ENCODE measurements at places on chromosomes 3 and 15.

DNA sequence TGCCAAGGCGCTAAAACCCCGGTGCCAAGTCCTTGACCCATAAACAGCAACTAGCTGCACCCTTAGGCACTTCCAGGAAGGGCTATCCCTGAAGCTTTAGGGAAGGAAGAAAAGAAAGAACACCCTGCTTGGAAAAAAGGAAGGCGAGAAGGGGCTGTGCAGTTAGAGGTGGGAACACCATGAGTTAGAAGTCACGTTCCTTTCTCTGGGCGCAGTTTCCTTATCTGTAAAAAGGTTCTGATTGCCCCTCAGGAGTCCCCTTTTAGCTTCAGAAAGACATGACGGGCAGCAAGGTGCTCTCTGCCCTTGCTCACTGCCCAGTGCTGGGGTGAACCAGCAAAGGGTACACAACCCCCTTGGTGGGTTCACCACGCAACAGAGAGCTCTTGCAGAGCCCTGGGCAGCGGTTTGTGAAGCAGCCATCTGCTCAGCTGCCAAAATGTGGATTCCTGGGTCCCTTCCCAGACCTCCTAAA, 798 bp downstream of the GCHFR start:
- DNase-seq, result no peak

- peak; percentile 15 for DNase-seq
These were observed 1.3 kb downstream of the NEDD4 start for GRCh38 chr15:55991802-55992768.

DNA sequence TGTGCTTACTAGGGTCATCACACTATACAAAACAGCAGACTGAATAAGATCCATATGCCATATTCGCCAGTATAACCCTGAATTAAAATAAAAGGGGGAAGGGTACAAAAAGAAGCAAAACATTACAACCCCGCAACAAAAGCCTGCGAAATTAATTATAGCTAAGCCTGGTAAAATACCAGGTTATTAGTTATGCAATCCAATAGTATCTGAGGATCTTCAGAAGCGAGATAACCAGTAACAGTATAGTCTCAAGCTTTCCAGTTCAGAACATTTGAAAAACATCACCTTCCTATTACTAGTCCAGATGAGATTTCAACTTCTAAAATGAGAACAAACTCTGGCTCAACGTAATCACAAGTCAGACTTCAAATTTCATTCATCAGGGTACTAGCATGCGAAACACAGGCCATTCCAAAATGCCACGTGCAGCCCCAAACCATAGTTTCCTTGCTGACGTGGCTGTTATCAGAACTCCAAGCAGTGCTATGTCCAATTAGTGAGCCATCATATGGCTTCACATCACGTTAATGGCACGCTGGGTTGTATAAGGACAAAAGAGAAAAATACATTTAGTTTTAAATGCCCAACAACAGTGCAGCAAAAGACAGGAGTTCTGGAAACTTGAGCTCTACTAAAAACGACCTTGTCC, 1.1 kb downstream of the SSR3 start:
- peak; percentile 29 for DNase-seq

- DNase-seq, result peak; percentile 55
These were observed at the start of gene CLSTN2 for GRCh38 chr3:139935016-139935865. CLSTN2 (plus strand) TSS chr3:139935185.

GRCh38 chr15:66004618-66005262, 135.4 kb downstream of the RAB11A start:
- peak; percentile 35 for DNase-seq

DNA sequence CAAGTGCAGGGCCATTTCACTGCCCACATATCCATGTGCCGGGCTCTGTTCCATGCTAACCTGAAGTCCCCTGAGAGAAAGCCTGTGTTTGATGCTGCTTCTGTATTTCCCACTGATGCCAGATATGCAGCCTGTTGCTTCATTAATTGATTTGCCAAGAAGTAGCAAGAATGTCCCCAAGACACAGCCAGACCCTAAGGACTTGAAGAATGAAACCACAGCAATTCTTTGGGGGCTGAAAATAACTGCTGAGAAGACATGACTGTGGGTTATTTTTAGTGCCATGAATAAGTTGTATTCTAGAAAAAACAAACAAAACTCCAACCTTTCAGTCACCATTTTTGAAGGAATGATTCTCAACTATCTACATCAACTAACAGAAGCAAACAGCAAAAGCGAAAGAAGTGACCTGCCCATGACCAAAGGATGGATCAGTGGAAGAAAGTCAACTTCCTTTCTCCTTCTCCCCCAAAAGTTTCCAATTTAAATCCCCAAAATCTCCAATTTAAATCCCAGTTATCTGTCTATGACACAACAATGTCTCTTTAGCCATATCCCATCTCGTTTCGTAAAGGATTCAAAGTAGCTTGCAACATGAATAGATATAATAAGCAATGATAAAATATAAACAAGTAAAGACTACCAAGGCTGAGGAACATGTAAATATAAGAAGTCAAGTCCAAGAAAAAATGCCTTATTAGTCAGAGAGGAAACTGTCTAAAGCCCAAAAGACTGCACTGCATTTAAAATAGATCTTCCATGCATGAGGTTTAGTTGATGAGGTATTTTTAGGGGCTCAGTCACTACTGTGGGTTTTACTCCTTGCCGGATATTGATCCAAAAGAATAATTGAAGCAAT, 226.8 kb downstream of the DTWD1 start:
- DNase-seq, result no peak

DNA sequence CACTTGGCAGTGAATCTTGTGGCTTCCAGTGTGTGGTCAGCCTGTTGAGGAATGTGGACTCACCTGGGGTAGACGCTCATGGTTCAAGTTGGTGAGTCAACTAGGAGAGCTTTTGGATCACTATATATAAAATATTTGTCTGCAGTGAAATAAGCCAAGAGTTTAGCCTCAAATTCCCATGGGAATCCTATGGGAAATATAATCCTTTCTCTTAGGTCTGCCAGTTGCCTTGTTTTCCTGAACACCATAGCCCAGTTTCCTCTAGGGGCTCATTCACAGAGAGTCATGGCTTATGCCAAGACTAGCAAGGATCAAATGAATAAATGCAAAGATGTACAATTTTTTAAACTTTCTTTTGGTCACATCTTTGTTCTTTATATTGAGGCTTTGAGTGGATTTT, 100.1 kb upstream of the NPHP3 start:
- DNase-seq, result no peak

DNA sequence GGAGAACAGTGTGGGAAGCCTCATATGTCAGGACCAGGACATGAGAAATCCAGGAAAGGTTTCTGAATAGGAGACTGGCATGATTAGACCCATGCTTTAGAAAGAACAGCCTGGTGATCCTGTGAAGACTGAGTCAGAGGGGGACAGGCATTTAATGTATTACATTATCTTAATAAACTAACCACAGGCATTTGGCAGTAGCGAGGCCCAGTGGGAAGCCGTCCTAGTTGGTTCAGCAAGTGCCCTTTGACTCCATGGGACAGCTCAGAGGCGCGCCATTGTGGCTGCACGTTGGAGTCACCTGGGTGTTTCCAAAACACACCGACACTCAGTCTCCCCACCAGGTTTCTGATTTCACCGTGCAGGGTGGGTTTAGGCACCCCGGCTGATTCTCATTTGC, 90.5 kb upstream of the DGKG start:
- DNase-seq, result no peak

DNA sequence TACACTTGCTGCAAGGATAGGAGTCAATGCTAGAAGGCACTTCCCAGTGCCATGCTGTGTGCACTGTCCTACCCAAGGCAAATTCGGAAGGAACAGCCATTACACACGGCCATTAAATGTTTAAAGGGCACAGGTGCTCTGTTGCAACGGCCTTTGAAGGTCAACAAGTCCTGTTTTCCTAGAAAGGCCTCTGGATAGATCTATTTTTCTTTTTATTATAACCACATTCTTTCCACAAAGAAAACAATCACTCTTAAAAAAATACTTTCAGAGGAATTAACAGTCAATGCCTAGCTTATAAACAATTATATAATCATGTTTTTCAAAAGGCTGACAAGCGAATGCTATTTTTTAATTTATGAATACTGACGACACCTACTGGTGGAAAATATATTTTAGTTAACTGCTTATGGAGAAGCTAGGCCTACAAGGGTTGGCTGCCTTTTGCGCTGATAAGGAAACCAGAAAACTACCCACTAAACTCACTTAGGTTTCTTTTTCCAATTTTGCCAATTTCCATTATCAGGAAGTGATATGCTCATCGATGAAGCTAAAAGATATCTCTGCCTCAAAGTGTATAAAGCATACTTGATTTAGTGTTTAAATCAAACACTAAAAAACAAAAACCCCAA, 2.4 kb downstream of the ARHGEF3 start:
- DNase-seq, result peak; percentile 69

DNA sequence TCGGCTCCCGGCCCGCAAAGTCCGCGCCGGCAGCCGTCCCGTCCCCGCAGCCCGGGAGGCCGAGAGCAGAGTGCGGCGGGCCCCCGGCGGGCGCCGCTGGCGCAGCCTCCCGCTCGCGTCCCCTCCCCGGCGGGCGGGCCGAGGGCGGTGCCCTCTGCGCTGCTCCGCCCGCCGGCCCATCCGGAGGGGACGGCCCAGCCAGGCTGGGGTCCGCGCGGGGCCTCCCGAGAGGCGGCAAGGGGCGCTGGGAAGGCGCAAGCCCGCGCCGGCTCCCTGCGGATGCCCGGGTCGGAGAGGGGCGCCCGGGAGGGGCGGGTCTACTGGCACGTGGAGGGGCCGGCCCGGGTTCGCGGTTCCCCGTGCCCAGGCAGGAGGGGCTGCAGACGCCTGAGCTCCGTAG, at the start of the genes CLCN2 and POLR2H:
Gene CLCN2, minus strand, starts transcription at position 74 of the 400 bp plus-strand sequence. CDS start 126 bp downstream, outside the sequence.
Gene POLR2H, plus strand, starts transcription at position 179 of the 400 bp plus-strand sequence. CDS start 1,783 bp downstream, outside the sequence.
- no peak for DNase-seq

GRCh38 chr3:42184651-42185443, 81.1 kb downstream of the CCK start:
- DNase-seq, result no peak

GRCh38 chr15:40796041-40796440, 10.8 kb upstream of the ZFYVE19 start:
- no peak for DNase-seq

DNA sequence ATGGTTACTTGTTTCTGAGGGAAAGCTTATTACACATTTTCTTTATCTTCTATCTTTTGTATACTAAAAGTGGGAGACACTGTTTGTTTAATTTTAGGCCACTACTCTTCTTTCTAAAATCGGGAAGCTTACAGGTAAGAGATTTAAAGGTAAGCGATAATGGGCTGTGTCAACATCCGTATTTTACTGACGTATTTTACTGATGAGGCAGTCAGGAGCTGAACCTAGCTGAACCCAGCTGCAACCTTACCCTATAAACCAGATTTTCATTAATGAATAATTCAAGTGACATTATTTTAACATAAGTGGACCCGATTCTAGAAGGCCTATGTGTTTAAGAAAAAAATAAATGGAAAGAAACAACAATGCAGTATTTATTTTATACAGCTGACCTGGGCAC, 13.1 kb downstream of the PSMD6 start:
- DNase-seq, result no peak

DNA sequence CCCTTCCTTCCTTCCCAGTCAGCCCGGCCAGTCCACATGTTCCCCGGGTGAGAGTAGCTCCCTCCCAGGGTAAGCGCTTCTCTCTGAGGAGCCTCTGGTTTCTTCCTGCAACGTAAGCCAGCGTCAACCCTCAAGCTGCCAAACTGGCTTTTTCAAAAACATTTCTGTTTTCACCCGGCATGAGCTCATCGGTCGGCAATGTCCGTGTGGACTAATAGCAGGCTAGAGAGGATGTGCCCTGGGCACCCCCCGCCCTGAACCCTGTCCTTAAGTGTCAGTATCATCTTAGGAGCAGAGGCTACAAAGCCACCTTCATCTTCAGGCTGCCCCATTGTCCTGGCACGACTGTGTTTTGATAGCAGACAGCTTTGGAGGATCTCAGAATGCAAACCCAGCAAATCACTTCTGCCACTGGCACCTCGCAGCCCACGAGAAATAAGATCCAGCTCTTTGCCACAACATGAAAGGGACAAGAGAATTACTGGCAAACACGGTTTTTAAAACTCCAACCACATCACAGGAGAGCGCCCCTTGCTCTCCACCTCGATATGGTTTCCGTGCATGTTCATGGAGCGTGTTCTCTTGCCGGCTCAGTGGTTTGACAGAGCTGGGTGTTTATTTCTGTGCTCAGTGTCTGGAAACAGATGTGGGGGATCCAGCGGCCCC, 9.9 kb downstream of the ALDH1A3 start:
- no peak for DNase-seq

GRCh38 chr15:61483599-61483998, 254.5 kb upstream of the RORA start:
- DNase-seq, result no peak

DNA sequence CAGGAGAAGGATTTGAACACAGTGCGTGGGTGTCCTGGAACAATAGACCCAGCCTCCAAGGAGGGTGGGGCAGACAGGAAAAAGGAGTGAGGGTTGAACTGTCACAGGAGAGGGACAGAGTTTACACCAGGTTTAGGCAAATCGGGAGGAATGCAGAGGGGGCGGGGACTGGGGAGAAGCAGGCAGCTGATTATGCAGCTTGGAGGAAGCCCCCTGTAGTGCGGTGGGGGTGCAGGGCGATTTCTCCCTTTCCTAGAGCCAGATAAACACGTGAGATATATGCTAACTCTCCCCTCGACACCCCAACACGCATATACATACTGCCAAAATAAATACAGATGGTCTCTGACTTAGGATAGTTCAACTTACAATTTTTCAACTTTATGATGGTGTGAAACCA, 108.6 kb upstream of the PRR20G start:
- DNase-seq, result no peak

- DNase-seq, result no peak
These were observed 21.3 kb downstream of the RAB43 start for GRCh38 chr3:129100274-129100673.

- no peak for DNase-seq
These were observed 110.0 kb downstream of the ARNT2 start for GRCh38 chr15:80514071-80514780.

DNA sequence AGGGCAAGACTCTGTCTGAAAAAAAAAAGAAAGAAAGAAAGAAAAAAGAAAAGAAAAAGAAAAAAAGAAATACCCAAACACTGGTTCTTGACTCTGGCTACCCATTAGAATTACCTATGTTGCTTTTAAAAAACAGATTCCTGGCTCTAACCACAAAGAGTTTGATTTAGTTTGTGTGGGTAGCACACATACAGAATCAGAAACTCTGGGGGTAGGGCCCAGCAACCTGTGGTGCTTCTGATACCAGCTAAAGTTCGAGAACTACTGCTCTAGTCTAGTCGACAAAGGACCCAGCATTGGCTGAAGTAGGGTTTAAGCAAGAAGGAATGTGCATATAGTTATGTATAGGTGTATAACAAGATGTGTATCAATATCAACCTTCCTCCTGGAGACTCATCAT, 392.7 kb downstream of the EFHB start:
- DNase-seq, result no peak

- DNase-seq, result no peak
These were observed 7.6 kb upstream of the ACOX2 start for GRCh38 chr3:58544541-58544940.

DNA sequence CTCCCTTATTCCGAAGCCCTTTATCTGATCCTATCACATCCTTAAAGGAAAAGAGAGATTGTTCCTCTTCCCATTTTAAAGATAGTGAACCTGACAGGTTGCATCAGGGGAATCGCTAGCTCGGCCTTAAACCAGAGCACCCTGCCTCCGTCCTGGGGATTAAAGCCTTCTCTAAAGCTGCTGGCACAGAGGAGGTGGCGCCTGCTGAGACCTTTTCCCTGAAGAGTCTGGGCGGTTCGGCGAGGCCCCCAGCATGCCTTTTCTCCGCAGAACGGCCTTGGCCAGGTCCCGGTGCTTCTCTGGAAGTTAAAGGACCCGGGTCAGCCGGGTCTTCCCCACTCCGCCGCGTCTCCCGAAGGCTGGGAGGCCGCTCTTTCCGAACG, 593 bp downstream of the FAM219B start:
- peak; percentile 27 for DNase-seq
